ENCODE measurements at places on chromosomes 3 and 15. TPM values are rescaled to one million over a fixed set of nuclear protein-coding genes. Genes with fewer than 3 reads are reported as not detected.

The CCDC54 gene
- 0.25 TPM for total RNA-seq

The CPLX3 gene
- total RNA-seq, result 0.49 TPM

The RNF7 gene
- 18.4 TPM for total RNA-seq

The P2RY14 gene
- 0.74 TPM for total RNA-seq

The PSMD6 gene
- 44.0 TPM for total RNA-seq

The ERICH6 gene
- 0.25 TPM for total RNA-seq

The MYD88 gene
- 6.4 TPM for total RNA-seq

The DAZL gene
- not detected for total RNA-seq

The STAC gene
- 3.9 TPM for total RNA-seq

The EBLN2 gene
- total RNA-seq, result 3.9 TPM

The CACNA2D3 gene
- total RNA-seq, result 23.4 TPM

The SYNPR gene
- total RNA-seq, result 44.5 TPM

The CHRNB4 gene
- total RNA-seq, result 0.98 TPM

The GOLGA8T gene
- 0.49 TPM for total RNA-seq

The CLEC3B gene
- 19.2 TPM for total RNA-seq

The HRG gene
- not detected for total RNA-seq

The WDR73 gene
- total RNA-seq, result 23.1 TPM

Data from temporal lobe (tissue), 4 donors.